ENCODE measurements at places on chromosomes 6 and 20.
A peak's percentile ranks its signal among the peaks of the same experiment; 100 is the strongest.

DNA sequence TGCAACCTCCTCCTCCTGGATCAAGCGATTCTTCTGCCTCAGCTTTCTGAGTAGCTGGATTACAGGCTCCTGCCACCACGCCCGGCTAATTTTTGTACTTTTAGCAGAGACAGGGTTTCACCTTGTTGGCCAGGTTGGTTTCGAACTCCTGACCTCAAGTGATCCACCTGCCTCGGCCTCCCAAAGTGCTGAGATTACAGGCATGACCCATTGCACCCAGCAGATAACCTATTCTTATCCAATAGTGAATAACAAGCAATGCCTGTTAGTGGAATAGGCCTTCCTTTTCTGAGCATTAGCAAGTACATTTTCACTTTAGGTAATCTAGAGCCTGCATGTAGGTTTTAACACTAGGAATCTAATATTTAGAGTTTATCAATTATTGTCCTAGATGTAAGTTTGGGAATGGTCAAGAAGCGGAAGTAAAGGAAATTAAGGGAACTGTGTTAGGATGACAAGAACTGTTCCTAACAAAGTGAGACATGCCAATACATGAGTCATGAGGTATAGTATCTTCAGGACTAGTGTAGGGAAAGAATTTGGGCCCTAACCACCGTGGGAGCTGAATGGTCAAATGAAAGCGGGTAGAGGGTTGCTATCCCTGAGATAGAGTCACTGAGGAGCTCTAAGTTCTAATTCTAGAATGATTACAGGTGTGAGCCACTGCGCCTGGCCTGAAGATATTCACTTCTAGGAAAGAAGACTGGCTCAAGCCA, 15.0 kb downstream of the BLTP3A start:
- DNase-seq = no peak

DNA sequence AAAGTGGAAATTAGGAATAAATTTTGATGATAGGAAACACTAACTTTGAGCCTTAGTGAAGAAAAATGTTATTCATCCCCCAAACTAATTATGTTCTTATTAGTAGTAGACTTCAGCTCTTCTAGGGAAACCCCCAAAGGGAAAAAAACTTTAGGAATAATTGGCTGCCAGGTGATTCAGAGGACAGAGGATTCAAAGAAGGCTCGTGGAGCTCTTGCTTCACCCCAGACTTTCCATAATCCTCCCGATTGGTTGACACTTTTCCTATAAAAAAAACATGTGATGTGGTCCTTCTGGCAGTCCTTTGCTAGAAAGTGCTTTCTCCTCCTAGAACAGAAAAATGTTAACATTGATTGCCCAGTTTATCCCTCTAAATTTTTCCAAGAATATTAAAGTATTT, 5.6 kb upstream of the CCDC170 start:
- no peak for DNase-seq

DNA sequence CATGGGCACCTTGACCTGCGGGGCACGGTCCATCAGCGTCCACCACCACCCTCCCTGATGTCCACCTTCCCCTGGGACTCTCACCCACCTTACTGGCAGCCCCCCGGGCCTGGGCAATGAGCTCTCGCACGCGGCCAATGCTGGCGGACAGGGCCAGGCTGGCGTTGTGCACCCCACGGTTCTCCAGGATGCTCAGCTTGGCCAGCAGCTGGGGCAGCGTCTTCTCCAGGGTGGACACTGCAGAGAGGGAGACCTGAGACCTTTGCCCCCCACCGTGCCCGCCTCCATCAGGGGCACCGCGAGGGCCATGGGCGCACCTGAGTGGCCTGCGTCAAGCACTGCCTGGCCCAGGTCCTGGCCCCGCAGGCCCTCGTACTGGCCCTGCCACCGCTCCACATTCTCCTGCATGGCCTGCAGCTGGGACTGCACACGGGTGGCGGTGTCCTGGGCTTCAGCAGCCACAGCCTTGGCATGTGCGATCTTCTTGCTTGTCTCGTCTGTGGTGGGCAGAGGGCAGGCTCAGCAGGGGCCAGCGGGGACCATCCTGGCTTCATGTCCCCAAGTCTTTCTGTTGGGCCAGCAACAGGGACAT, 12.0 kb downstream of the ADRM1 start:
- no peak for DNase-seq

DNA sequence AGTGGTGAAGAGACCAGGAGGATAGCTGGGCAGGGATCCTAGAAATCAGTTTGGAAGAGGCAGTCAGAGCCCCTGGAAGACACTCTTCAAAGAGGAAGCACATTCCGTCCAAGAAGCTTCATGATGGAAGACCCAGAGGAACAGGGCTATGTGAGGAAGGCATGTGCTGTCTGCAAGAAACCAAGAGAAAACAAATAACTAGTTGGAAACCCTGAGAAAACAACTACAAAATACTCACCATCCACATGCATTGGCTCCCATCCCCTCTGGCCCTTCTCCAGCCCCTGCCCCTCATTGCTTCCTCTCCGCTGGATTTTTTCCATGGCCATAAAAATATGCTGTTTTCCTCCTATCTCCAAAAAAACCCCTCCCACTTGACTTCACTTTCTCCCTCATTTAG, 40.9 kb upstream of the SMOC2 start:
- DNase-seq = no peak

DNA sequence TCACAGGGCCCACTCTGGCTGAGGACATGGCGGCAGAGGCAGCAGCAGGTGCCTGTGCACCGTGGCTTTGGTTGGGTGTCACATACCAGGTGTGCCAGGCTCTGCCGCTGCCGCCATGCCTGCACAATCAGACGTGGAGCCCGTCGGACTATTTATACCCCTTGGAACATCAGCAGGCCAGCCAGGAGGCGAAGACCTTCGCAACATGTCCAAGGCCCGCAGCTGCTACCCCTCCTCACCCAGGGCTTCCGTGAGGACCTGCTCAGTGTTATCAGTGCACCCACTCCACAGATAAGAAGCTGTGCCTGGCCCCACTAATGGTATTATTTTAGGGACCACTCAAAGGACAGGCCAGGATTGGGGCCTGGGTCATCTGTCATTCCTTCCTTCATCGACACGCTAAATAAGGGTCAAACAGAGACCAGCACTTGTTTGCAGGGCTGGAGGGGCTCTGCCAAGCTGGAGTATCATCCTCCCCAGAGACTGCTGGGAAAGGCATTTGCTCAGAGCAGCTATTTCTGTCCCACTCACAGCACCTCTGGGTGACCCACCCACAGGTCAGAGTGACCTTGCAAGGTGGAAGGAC, 109.2 kb downstream of the BMP7 start:
- DNase-seq = no peak

DNA sequence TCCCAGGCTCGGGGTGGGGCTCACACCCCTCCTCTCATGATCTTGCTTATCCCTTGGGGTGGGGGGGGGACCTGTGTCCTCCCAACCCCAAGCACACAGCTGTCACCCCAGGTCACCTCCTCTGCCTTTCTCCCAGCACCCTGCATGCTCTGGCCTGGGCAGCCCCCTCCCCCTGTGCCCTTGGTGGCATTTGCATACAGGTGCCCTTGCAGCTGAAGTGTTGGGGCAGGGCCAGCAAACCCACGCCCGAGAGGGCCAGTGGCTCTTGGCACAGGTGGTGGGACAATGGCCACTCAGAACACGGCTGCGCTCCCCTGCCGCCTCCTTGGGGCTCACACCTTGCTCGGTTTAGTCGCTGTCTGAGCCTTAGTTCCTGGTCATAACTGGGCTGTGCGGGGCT, 11.3 kb upstream of the MYT1 start:
- DNase-seq = no peak

DNA sequence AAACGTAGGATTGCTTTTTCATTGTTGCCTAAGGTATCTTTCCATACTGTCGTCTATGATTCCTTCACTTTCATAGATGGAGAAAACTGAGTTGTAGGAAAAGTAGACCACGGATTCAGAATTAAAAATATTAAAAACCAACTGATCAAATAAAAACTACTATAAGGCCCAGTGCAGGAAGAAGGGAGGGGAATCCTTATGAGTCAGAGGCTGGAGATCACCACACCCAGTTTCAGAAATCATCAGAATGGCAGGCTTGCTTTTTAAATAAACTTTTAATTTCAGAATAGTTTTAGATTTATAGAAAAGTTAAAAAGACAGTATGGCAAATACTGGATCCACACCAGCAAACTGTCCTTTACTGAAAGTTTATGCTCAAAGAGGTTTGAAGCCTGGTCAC, 32.0 kb upstream of the POPDC3 start:
- DNase-seq = no peak

DNA sequence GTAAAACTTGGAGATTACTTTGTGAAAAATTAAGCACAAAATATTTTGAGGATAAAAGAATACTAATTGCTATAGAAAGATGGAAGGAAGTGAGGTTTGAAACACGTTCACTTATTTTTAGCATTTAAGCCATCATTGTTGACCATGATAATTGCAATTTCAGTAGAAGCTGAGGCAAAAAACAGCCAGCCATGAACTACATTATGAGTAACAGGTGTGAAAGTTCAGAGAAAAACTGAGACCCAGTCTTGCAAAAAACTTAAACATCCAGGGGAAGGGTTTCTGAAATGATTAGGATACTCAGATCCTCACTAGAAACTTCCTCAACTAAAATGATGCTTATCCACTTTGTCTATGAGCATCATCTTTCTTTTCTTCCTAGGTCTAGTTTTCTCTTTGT, 619.4 kb downstream of the PHF3 start:
- no peak for DNase-seq

GRCh38 chr20:45322952-45323383, 14.9 kb upstream of the MATN4 start:
- peak; percentile 50 for DNase-seq

- DNase-seq = no peak
These were observed 109.5 kb upstream of the PMEPA1 start for GRCh38 chr20:57819291-57819690.

- no peak for DNase-seq
These were observed 68.5 kb downstream of the MRPL14 start for GRCh38 chr6:44058617-44059358.

DNA sequence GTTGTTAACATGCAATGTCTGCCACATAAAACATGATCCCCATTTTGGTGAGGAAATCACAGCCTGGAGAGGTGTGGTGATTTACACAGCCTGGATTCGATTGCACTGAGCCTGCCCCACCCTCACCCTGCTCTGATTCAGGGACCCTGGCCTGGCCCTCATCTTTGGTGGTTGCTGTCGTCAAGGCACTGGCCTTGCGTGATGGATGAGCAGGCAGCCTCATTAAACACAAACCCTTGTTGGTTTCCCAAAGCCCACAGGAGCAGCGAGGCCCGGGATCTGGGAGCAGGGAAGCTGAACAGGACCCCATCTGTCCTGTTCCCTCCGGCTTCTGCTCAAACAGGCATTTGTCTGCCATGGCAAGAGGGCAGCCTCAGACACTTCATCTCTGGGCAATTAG, 70.8 kb downstream of the CHMP4B start:
- DNase-seq = no peak

- peak; percentile 70 for DNase-seq
These were observed 81.7 kb upstream of the NFATC2 start for GRCh38 chr20:51624157-51624731.

- peak; percentile 59 for DNase-seq
These were observed 416 bp downstream of the PTPRK start for GRCh38 chr6:128519931-128520435.

- peak; percentile 35 for DNase-seq
These were observed at the start of gene PHF10 for GRCh38 chr6:169724494-169725124. Gene PHF10 (minus strand): TSS chr6:169724500. CDS start chr6:169723931, 569 bp downstream.

DNA sequence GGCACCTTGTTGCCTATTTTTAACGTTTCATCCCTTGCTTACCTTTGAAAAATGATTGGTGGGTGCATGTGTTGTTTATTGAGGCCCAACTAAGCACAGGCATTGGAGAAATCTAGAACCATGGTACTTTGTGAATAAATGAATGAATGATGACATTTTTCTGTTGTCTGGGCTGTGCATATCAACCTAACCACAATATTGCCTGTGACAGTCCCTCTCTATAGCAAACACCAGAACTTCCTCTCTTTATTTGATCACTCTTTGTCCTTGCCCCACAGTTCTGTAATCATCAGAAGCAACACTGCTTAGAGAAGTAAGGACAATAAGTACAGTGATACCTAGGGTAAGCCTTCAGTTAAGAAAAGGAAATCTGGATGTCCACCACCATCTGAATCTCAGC, 75.1 kb downstream of the TBC1D7 start:
- peak; percentile 72 for DNase-seq

- no peak for DNase-seq
These were observed 277.7 kb upstream of the ECI2 start for GRCh38 chr6:4413073-4413472.

GRCh38 chr6:88374553-88374952, 208.4 kb upstream of the CNR1 start:
- no peak for DNase-seq

- peak; percentile 15 for DNase-seq
These were observed 947.4 kb upstream of the CITED2 start for GRCh38 chr6:140321891-140322290.

- DNase-seq = no peak
These were observed 372 bp downstream of the KIAA0408 start for GRCh38 chr6:127458817-127459216.

DNA sequence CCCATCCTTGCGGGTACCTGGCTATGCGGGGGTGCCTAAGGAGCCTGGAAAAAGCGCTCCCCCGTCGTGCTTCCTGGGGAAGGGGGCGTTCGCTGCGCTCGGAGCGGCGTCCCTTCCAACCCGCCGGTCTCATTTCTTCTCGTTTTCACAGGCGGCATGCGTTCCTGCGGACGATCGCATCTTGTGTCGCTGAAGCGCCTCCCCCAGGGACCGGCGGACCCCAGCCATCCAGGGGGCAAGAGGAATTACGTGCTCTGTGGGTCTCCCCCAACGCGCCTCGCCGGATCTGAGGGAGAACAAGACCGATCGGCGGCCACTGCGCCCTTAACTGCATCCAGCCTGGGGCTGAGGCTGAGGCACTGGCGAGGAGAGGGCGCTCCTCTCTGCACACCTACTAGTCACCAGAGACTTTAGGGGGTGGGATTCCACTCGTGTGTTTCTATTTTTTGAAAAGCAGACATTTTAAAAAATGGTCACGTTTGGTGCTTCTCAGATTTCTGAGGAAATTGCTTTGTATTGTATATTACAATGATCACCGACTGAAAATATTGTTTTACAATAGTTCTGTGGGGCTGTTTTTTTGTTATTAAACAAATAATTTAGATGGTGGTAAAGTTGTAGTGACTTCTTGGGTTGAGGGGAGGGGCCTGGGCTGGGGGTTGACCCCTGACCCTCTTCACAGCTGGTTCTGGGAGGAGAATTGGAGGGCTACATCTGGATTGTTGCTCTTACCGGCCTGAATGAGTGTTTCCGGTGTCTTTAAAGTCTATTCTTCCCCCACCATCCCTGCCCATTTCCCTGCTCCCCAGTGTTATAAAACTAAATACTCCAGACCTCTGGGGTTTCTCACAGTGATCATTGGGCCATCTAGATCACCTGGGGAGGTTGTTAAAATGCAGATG, 1.1 kb downstream of the ID1 start:
- DNase-seq = peak; percentile 51

DNA sequence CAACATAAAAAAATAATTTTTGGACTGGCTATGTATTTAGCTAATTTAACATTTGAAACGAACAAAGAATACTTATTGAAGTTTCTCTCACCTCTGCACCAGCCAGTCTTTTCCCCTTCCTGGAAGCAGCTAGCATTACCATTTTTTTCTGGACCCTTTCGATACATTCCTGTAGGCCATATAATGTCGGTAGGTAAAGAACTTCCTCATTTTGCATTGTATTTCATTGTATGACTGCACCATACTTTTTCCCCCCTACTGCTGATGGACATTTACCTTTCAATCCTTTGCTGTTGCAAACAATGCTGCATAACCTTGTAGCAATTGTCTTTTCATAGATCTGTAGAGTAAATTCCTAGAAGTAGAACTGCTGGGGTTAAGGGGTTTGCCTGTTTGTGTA, 17.6 kb downstream of the CBFA2T2 start:
- no peak for DNase-seq

- peak; percentile 69 for DNase-seq
These were observed 50.3 kb upstream of the CDKAL1 start for GRCh38 chr6:20483887-20484497.
